ENCODE measurements at places on chromosomes 3 and 15.

DNA sequence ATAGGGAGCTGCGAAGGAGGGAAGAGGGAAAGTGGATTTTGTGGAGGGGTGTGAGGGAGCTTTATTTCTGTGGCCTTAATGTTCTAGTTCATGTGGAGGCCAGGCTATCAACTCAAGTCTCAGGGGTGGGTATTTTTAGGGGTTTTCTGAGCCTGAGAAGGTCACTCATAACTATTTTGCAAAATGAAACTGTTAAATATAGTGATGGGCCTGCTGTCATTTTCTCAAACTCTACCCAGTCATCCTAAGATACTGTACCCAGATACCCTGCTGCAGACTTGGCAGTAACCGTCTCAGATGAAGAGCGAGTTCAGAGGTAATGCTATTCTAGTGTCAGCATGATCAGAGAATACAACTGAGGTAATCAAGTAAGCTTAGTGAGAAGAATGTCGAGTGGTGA, 545.0 kb upstream of the TBL1XR1 start:
- DNase-seq = no peak

- no peak for DNase-seq
Observed at GRCh38 chr3:192639987-192640386, 87.4 kb downstream of the FGF12 start.

DNA sequence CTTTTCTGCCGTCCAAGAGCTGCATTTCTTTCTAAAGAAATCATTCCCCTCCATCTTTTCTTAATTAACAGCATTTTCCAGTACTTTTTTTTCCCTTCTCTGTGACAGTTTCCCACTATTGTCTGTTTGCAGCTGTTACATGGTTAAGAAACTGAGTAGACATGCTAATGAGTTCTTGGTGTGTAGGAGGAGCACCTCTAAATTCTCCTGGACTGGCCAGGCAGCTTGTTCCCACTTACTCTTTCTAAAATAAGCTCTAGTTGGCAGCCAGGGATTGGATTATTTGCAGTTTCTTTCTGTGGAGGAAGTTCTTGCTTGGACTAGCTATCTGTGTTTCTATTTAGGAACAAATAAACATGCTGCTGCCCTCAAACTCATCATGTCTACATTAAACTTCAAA, 235.1 kb upstream of the GAP43 start:
- no peak for DNase-seq

DNA sequence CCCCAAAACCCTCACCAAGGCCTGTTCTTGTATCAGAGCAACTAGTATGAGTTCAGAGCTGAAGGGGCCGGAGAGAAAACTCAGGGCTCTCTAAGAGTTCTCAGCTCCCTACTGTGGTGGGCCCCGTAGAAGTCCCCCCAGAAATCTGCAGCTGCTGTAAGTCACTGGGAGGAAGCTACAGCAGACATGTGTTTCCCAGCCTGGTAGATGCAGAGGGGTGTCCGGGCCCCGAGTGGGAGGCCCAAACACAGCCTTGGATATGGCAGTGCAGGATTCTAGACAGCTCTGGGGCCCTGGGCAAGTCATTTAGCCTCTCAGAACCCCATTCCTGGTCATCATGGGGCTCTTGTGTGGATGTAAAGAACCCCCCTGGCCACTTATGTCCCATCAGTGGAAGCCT, 39.2 kb upstream of the CSPG4 start:
- DNase-seq = no peak

DNA sequence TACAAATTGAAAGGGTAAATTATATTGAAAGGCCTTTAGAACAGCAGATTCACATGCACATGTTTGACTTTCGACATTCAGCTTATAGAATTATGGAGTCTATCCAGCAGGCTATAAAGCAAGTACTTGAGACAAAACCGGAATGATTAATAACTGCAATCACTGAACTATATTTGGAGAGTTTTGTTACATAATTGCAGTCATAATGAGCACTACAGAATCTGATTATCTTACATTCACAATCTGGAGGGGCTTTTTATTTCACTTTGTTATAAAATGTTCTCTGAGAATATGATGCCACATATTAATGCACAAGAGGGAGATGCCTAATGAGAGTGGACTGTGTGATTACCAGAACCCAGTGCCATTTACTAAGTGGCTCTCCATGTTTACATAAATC, 64.3 kb downstream of the NSUN3 start:
- no peak for DNase-seq

DNA sequence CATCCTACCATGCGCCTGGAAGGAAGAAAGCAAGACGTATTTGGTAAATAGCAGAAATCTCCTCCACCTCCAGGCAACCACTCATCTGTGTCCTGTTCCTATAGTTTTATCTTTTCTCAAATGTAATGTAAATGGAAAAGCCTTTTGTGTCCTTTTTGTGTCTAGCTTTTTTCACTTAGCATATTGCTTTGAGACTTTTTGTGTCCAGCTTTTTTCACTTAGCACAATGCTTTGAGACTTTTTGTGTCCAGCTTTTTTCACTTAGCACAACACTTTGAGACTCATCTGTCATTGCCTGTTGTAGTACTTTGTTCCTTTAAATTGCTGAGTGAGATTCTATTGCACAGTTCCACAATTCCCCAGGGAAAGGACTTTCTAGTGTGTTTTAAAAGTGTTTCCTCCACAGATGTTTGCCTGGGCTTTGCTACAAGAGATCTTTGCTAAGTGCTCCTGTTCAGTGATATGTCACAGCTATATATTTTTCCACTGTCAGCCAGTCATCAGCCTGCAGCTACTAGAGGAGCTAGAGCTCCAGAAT, 27.9 kb upstream of the MUC13 start:
- DNase-seq = no peak

All from T-helper 2 cell (primary cell).